ENCODE measurements at places on chromosomes 2 and 18. TPM values are rescaled to one million over a fixed set of nuclear protein-coding genes. Genes with fewer than 3 reads are reported as not detected.

The SOX11 gene
- total RNA-seq: not detected

The RBKS gene
- total RNA-seq: 1.6 TPM

The SPAST gene
- 21.2 TPM for total RNA-seq

The SPATA3 gene
- not detected for total RNA-seq

The RGPD3 gene
- total RNA-seq: not detected

The ABCB11 gene
- total RNA-seq: not detected

The CRYBA2 gene
- not detected for total RNA-seq

The MITD1 gene
- 41.0 TPM for total RNA-seq

The GALNT5 gene
- 8.1 TPM for total RNA-seq
